Kidney epithelial cell (primary cell): ENCODE measurements at places on chromosomes 1 and 21. TPM values are rescaled to one million over a fixed set of nuclear protein-coding genes. Genes with fewer than 3 reads are reported as not detected.

The PHACTR4 gene
- 31.3 and 31.8 TPM in 2 replicates for total RNA-seq

- DNase-seq, result no peak
Measured at GRCh38 chr1:154835531-154836324, 34.4 kb downstream of the KCNN3 start.

The KPRP gene
- total RNA-seq, result not detected in 2 replicates

- no peak for DNase-seq
Measured at GRCh38 chr1:248853663-248854375, 5.1 kb downstream of the ZNF692 start.

- DNase-seq, result no peak
Measured at GRCh38 chr1:180793451-180793850, 119.2 kb upstream of the KIAA1614 start.

GRCh38 chr1:10945991-10946509 lies 66.4 kb upstream of the TARDBP start:
- DNase-seq, result no peak

The BSND gene
- not detected in 2 replicates for total RNA-seq

DNA sequence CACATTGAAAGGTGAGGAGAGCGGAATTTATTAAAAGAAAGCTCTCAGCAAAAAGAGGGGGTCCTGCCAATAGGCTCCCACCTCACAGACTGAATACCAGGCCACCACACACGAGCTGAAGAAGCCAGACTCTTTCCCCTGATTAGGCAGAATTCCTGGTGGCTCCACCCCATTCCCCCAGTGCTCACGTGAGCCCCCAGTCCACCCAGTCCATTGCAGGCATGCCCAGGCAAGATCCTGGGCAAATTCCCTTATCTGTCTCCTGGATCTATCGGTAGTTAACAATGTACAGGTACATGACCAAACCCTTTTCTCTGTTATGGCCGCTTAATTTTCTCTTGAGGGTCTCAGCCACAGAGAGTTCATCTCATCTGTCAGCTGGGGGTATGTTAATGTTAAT lies 54.6 kb upstream of the BTG3 start:
- no peak for DNase-seq

DNA sequence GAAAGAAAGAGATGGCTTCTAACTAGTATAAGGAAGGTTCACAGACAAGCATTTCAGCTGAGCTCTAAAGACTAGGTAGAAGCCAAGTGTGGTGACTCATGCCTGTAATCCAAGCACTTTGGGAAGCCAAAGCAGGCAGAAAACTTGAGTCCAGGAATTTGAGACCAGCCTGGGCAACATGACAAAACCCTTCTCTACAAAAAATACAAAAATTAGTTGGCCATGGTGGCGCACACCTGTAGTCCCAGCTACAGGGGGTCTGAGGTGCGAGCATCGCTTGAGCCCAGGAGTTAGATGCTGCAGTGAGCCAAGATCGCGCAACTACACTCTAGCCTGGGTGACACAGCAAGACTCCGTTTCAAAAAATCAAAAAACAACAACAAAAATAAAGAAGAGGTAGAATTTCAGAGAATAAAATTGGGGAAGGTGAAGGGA lies 27.8 kb downstream of the FBXO42 start:
- peak; percentile 53 for DNase-seq

GRCh38 chr1:145898756-145899155 lies 11.1 kb downstream of the ITGA10 start:
- DNase-seq, result no peak

DNA sequence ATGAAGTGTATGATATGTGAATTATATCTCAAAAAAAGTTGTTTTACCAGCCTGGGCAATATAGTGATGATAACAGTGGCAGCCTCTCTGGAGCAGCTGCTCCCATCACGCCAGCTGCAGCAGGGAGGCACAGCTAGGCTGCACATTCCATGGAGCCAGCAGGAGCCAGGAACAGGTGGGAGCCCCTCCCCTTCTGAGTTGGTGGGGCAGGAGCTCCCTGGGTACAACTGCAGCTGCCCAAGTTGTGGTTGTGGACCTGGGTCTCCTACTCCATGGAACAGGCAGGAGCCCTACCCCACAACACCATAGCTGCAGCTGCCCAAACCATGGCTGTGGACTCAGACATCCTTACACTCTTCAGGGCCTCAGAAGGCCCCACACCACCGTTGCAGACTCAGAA lies 21.7 kb upstream of the FNBP1L start:
- DNase-seq, result no peak

DNA sequence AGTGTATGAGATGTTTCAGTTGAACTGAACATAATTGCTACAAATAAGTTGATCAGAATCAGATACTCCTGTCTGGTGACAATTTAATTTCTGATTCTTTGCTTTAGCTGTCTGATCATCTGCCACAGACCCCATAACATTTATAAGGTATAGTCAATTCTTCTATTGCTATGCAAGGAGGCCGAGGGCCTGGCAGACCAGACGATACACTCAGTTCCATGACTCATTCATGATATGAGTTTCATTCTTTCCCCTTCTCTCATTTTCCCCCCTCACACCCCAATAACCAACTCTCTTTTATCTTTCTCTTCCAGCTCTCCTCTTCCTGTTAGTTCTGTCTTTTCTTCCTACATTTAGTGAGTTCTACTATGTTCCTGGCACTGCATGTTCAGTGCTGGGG lies 236.8 kb downstream of the PAPPA2 start:
- DNase-seq, result no peak

The ZZZ3 gene
- total RNA-seq, result 62.2 and 71.9 TPM in 2 replicates

DNA sequence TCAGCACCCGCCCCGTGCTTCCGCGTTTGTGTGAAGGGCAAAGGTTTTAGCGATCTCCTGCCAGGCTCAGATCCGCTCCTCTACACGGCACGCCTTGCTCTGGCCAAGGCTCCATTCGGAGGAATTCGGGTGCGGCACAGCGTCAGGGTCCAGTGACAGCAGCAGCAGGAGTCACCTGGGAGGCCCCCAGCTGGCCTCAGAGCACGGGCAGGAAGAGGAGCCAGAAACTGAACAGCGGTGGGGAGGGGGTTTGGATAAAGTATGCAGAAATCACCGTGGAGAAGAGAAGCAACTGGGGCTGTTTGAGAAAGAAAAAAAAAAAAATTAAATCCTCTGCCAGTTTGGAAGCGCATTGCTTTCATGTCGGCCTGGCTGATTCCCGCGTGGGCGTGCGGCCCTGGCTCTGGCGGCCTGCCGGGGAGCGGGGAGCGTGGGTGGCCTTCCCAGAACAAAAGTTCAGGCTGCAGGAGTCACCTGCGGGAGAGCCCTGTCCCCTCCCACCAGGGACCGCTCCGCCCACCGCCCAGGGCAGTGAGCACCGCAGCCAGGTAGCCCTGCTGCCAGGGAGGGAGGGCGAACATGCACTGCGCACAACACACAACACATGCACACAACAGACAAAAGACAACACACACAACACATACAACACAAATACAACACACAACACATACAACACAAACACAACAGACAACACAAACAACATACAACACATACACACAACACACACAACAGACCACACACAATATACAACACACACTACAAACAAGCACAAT lies 107.6 kb downstream of the ETS2 start:
- no peak for DNase-seq

DNA sequence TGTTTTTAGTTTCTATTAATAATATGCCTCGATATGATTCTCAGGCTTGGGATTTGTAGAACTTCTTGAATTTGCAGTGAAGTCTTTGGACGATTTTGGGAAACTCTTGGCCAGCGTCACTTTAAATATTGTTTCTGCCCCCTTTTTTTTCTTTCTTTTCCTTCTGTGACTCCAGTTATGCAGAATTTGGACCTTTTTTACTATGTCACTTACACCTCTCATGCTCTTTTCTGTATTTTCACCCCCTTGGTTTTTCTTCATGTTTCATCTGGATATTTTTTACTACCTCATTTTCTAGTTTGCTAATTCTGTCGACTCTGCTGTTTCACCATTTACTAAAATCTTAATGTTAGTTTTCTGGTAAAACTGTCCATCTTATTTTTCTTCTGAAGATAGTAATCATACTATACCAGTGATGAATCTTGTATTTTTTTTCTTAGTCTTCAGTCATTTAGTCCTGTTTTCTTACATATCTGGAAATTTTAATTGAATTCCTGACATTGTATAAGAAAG lies 173.6 kb downstream of the DHRS3 start:
- no peak for DNase-seq

- DNase-seq, result no peak
Measured at GRCh38 chr1:224554620-224555259, 61.4 kb upstream of the CNIH3 start.

DNA sequence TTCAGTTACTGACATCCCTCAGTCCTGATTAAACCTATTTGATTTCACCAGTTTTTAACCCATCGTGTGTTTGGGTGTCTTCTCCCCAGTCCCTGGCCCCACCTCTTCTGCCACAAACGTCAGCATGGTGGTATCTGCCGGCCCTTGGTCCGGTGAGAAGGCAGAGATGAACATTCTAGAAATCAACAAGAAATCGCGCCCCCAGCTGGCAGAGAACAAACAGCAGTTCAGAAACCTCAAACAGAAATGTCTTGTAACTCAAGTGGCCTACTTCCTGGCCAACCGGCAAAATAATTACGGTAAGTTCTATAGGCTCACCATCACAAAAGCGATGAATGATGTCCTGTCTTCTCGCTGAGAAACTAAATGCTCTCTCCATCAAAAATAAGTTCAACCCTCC lies 28.7 kb downstream of the NBPF3 start:
- DNase-seq, result no peak

DNA sequence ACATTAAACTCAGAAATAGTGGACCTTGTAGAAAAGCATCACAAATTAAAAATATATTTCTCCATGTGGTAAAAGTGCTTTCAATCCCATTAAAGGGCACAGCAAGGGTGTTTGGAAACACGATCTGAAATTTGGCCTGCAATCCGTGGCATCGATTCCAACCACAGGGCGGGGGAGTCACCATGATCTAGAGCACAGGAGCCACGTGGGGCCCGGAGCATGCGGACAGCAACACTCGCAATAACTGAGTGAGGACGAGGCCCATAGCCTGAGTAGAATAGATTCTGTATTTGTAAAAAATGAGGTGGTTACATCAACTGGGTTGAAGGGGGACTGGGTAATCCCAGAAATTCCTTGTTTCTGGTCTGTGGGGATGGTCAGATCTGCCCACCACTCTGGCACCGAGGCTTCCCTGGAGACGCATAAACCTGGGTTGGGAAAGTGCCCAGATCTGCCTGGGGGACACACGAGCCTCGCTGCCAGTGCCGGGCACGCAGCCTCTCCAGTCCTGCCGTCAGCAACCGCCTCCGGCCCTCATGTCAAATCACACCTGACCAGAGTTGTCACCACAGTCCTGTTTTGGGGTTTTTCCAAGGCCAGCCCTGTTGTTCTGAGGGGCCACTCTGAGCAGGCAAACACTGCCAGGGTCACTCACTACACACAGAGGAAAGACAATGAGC lies 104.3 kb downstream of the PGBD5 start:
- no peak for DNase-seq

DNA sequence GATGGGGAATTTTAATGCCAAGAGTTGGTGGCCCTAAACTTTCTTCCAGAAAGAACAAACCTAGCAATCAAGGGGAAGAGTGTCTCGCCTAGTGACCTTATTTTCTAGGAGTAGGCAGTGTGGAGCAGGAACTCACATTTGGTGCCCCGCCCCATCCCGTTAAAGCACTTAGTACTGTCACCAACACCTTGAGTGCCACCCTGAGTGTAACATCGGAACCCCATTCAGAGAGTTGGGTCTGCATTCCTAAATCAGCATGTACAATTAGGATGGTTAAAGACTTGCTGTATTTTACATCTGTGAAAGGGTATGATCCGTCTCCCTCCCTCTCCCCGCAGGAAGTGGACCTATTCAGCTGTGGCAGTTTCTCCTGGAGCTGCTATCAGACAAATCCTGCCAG lies 15.5 kb downstream of the ETS2 start:
- no peak for DNase-seq

DNA sequence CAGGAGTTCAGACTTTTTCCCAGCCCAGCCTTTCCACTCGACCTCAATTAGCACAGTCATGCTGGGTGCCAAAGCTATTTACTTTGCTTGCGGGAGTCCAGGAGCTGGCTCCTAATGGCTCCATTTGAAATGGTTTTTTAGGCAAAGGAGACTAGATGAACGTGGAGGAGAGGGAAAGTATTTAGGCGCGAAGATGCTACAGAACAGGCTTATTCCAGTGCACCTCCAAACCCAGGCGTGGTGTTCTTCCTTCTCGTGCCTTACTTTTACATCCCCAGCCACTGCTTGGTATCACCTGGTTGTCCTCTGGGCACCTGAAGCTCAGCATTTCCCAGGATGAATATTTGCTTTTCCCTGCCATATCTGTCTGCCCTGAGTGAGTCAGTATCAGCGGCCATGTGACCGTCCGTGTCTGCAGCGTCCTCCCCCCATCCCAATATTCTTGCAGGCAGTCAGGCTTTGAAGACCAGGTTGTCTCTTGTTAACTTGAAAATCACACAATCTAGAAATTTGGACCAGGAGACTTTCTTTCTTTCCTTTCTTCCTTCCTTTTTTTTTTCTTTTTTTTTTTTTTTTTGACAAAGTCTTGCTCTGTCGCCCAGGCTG lies 198.5 kb downstream of the DYRK1A start:
- DNase-seq, result peak; percentile 10

- no peak for DNase-seq
Measured at GRCh38 chr1:11942280-11942679, 7.8 kb downstream of the PLOD1 start.

DNA sequence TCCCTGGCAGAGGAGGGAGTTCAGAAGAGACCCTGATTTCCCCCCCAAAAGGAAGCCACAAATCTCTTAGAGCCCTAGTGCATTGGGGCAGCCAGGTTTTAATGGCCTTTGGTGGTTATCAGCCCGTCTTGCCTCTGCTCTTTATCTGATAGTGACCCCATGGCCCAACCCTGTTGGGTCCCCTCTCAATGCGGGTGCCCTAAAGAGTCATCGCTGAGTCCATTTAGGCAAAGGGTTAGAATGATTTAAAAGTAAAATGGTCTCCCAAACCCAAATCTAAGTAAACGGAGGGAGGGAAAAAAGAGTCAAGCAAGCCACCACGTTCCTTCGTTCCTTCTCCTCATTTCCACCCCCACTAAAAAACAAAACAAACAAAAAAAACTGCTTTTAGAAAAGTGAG lies 164.0 kb downstream of the RUNX1 start:
- DNase-seq, result no peak
